SK-N-SH (cell line): ENCODE measurements at places on chromosomes 2 and 18.

DNA sequence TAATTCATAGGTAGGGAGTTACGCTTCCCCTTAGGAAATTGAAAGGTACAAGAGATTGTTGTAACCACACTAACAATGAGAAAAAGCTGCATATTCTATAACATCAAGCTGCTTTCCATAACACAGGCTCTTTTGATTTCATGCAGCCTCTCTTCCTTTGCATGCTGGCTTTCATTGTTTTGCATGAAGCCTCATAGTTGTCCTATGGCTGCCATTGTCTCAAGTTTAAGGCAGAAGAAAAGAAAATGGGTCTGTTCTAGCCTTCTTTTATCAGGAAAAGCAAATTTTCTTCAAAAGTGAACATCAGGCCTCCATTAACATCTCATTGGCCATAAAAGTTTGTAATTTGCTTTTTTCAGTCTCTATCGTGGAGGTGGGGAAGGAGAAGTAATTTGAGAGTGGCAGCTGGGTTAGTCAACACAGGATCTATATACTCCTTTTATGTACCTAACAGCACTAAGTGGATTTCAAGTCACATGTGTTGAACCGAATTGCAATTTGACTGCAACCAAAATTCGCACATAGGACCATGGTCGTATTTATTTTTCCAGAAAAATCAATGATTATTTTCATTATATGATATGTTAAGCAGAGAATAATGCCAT lies 248.5 kb upstream of the RND3 start:
- DNase-seq: no peak

DNA sequence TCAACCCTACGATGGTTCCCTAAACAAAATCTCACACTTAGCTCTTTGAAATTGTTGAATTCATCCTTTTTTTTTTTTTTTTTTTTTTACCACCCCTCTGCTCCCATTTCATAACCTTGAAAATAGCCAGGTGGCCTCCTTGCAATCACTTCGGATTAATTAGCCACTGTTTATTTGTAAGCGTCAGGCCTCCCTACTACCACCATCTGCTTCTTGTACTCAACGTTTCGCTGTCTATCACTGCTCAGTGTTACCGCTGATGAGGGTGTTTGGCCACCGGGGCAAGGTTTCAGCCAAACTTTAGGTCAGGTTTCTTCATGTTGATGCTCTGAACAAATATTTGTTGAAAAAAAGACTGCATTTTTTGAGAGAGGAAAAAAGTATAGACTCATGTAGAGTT lies 183.2 kb downstream of the EPHA4 start:
- no peak for DNase-seq

DNA sequence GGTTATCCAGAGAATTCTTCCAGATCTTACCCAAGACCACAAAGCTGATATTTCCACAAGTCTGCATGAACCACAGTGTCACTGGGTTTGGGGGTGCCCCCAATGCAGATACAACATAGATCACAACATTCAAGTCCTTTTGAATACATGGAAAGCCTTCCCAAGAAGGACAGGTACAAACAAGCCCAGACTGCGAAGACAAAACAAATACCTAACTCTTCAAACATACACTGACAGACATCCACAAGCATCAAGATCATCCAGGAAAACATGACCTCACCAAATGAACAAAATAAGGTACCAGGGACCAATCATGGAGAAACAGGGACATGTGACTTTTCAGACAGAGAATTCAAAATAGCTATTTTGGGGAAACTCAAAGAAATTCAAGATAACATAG lies 93.1 kb downstream of the MDH1 start:
- DNase-seq: no peak

- no peak for DNase-seq
Observed at GRCh38 chr2:80971-81736, 34.8 kb upstream of the FAM110C start.

DNA sequence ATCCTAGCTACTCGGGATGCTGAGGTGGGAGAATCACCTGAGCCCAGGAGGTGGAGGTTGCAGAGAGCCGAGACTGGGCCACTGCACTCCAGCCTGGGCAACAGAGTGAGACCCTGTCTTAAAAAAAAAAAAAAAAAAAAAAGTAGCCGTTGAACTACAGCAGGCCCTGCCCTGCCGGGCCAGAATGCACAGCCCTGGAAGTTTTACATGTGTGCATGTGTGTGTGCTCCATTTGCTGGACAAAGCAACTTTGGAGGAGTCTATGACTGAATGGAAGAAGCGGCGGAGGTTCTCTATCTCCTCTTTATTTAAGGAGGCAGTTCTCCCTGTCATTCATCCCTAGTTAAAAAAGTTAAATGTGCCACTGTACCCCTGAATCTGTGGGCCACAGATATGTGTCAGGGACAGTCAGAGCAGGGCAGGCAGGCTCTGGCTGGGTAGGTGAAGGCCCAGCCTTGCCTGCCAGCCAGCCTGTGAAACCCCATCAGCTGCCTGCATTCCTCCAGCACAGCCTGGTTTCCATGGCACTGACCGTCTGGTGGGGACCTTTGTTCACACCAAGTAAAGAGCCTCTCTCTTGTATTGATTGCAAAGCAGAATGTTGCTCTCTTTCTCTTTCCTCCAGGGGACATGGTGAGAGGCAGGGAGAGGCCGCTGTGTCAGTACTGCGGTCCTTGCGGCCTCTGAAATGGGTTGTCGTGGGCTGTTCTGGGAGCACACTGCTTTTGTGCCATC lies 10.9 kb downstream of the LIPG start:
- DNase-seq: no peak
